Esophagus mucosa (tissue), 1 donor: ENCODE measurements at places on chromosomes 2 and 18. TPM values are rescaled to one million over a fixed set of nuclear protein-coding genes. Genes with fewer than 3 reads are reported as not detected.

The ALK gene
- 0.04 TPM for total RNA-seq

The IL36G gene
- 27.4 TPM for total RNA-seq

- no peak for ATAC-seq
Measured at GRCh38 chr2:168466190-168466737, 10.2 kb downstream of the CERS6 start.

GRCh38 chr18:62585274-62586150 lies 62.7 kb downstream of the ZCCHC2 start:
- ATAC-seq: no peak

DNA sequence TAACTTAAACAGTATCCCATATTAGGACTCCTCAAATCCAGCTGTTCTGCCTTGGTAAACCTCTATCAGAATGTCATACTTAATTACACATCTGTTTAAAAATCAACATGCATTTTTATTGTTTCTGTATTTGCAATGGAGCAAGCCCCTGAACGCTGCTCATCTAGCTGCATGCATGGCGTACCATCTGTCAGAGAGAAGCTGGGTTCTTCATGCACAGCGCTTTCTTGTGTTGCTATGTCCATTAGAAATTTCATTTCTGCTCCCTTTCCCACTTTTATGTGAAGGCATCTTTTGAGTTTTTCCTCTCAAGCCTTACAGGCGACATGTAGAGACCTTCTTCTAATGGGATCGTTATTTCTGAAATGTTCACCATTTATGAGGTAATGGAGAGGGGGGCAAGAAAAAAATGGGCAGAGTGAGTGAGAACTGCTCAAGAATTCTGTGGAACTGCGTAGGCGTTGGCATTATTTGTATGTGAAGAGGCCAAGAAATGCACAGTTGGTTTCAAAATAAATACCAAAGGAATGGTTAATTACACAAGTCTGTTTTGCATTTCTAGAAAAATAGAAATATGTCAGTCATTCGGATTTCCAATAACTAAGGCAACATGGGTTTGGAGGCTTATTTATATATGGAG lies 31.6 kb downstream of the INSIG2 start:
- ATAC-seq: no peak

GRCh38 chr18:63148449-63149301 lies 170.9 kb downstream of the BCL2 start:
- no peak for ATAC-seq

GRCh38 chr2:167953776-167954175 lies 293.6 kb downstream of the STK39 start:
- no peak for ATAC-seq
